ENCODE measurements at places on chromosomes 11 and 22.

DNA sequence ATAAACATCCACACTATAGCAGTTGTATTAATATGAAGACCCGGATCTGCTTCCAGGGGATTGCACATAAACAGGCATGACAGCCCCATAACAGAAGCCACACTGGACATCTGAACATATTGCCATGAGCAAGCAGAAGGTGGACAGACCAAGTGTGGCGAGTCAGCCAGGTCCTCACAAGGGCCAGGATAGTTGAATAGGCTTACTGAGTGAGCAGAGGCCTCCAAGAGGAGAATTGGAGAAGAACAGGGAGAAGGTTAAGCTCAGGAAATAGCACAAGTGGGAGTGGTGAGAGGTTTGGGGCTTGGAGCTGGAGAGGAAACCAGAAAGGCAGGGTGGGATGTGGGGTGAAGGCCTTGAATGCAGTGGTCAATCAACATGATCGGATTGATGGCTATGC lies 10.8 kb downstream of the SLC35C1 start:
- DNase-seq = no peak

DNA sequence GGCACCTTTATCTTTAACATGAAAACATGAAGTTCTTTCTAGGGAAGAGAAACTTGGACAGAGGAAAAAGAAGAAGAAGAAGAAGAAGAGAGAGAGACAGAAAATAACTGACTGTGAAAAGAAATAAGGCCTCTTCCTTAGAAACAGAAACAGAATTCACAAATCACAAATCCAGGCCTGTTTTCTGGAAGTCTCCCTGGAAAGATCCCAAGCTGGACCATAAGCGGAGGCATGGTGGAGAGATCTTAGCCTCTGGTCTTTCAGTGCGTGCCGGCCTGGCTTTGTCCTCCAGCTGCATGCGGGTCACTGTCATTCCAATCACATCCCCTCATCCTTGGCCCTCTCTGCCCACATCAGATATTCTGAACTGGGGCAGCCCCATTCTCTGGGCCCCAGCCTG lies 6.9 kb downstream of the FXYD6 start:
- no peak for DNase-seq

- DNase-seq = no peak
Observed at GRCh38 chr22:17872471-17872870, 98.2 kb upstream of the BID start.

GRCh38 chr22:46295277-46295971 lies 1.2 kb upstream of the GTSE1 start:
- no peak for DNase-seq

DNA sequence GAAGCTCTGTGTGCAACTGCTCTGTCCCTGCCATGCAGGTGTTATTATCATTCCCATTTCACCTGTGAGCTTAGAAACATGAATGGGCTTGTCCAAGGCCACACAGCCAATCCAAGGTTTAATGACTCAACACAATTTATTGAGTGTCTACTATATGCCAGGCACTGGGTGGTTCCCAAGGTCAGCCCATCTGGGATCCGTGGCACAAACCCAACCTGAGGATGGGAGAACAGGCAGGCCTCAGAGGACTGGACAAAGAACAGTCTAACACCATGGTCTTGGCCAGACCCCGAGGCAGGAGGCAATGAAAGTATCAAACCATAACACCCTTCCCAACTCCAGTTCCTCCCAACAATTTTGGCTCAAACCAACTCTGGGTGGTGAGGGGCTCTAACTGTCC lies 15.7 kb downstream of the SPATA19 start:
- no peak for DNase-seq

DNA sequence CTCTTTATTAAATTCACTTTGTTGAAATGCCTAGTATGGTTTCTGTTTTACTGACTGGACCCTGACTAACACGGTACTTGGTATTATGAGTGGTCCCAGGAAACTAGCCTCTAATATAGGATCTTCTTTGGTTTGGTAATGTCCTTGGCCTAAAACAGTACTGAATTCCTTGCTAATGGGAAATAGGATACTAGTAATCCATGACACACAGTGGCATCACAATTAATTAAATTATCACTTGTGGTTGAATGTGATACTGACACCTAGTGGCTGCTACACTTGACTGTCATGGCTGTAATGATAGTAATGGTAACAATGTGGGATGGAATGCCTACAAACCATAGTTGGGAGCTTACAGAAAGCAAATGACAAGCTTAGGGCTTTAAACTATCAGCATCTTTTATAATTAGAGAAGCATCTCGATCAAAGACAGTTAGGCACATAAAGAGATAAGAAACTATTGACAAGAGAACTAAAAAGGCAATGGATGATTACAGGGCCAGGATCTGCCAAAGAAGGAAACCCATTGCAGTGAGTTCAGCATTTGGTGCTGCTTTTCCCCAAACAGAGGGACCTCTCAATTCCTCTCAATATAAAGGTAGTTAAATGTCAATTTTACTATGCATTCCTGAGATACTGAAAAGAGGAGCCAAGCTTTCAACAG lies 8.6 kb downstream of the DNHD1 start:
- DNase-seq = no peak

DNA sequence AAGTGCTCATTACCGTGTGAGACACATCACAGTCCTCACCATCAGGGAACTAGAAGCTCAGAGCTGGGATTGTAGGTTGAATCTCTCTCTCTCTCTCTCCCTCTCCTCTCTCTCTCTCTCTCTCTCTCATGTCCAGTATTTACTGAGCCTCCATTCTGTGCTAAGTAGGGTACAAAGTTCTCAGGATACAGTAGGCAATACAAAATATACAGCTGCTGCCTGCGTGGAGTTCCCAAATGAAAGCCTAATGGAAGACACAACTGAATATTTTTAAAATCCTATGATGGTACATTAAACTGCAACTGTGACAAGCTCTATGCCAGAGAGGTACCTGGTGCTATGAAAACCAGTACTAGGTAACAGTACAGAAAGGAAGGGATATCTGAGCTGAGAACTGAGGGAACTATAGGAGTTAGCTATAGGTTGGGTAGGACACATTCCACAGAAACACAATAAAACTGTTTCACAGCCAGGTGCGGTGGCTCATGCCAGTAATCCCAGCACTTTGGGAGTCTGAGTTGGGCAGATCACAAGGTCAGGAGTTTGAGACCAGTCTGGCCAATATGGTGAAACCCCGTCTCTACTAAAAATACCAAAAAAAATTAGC lies 9.6 kb upstream of the PRG2 start:
- DNase-seq = no peak

All from stimulated activated CD4-positive, alpha-beta T cell treated with anti-CD3 and anti-CD28 coated beads, Interleukin-1b, Interleukin-23, amount 100 ng/mL, for 24 hours (primary cell).